Hepatic stellate cell (primary cell): ENCODE measurements at places on chromosomes 4 and X.

DNA sequence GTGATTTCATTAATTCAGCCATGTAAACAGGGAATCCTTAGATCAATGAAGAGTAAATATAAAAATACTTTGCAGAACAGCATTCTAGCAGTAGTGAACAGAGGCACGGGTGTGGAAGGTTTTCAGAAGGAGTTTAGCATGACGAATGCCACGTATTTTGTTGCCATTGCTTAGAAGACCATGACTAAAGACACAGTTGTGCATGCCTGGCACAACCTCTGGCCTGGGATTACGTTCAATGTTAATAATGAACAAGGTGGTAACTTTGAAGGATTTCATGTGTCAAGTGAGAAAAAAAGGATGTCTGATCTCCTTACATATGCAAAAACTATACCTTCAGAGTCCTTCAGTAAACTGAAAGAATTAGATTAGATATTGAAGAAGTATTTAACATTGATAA is 171.9 kb downstream of the MAGEB5 start:
- DNase-seq, result no peak

DNA sequence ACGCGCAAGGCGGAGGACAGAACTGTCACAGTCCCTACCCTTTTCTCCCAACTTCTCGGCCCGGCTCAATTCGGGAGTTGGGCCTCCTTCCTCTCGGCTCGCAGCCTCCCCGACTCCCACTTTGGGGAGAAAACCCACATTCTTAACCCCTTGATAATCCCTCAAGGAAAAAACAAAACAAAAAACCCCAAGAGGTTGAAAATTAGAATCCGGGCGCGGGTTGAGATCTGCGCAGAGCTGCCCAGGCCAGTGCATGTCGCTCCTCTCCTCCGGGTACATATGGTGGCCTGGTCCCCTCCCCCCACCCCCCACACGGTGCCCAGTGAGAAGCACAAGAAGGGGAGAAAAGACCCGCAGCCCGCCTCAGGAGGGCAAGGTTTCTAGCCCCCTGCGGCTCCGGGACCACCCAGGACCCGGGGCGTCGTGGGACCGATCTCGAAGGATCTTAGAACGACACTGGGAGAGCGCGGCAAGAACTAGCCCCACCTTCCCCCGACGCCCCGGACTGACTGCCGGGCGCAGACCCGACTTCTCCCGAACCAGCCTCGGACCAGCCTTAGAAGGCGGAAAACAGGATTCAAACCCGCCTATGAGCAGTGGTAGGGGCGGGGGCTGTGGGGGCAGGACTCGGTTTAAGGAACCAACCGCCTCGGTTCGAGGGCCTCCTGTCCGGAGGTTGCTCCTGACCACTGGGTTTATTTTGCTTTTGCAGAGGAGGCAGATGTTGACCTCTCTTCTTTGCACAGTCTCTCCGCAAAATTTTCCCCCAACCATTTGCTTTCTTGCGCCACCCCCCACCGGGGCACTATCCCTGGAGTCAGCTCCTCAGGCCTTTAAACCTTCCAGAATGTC is 2.5 kb upstream of the PDGFRA start:
- DNase-seq, result no peak

- no peak for DNase-seq
Measured at GRCh38 chrX:154021131-154021611, 1.5 kb upstream of the IRAK1 start.

DNA sequence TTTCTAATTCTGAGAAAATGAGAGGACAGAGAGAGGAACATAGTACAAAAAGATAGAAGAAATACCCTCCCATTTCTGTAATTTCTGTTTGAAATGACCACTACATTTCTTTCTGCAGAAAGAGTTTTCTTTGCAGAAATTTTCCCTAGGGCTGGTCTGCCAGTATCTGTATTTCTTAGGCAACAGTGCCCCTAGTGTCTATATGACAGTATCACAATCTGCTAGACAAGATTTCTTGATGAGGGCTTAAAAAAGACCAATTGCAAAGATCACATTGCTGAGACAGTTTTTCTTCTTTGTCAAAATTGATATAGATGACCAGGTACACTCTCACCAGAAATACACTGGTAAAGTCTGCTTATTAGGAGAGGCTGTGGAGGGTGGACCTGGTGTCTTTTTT is 81.0 kb upstream of the ZDHHC15 start:
- peak; percentile 16 for DNase-seq

DNA sequence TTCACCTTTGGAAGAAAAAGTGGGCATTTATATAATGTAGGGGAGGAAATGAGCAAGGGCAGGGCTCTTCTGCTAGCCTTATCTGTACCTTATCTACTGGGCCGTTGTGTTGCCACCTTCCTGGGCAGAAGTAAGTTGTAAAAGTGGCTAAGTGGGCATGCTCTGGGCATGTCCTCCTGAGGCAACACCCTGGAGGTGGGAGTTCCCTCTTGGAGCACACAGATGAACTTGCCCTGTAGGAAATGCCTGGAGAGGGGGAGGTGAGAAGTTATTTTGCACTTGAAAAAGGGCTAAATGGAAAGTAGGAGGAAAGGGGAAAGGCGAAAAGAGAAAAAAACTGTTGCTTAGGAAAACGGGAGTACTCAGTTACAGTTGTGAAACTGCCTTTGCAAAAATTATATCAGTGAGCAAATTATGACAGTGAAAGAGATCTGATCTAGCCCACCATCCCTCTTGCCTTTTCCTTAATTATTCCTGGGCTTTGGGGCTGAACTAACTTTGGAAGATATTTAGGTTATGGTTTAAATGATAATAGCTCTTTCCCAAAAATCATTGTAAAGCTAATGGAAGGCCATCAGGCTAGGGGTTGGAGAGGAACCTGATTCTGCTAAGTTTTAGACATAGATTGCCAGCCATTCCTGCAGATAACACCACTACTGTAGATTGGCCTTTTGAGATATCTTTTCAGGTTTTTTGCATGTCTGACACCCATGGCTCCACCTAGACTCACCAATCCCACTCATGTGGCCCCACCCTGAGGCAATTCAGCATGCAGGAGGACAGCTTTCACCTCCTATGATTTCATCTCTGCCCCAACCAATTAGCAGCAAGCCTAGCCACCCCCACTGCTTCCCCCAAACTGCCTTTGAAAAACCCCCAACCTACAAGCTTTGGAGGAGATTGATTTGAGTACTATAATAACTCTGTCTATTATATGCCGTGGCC is 20.5 kb upstream of the ZNF81 start:
- DNase-seq, result no peak

- DNase-seq, result no peak
Measured at GRCh38 chr4:125573786-125574185, 259.0 kb downstream of the FAT4 start.

DNA sequence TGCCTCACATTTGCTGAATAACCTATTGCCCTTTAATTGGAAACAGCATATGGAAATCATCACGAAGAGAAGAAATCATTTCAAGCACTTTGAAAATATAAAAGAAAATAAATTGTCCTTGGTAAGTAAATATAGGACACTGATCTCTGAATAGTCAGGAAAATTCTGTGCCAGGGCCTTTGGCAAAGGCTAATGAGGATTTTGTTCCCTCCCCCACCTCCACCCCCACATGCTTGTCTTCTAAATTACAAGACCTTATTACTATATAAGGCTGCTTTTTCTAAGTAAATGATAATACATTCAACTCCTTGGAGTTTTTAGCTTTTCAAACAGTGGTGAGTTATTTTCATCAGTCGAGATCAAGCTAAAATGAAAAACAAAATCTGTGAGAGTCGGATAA is 15.8 kb downstream of the SYNPO2 start:
- no peak for DNase-seq

GRCh38 chr4:184329659-184330400 is 112.2 kb upstream of the ENPP6 start:
- DNase-seq, result no peak

DNA sequence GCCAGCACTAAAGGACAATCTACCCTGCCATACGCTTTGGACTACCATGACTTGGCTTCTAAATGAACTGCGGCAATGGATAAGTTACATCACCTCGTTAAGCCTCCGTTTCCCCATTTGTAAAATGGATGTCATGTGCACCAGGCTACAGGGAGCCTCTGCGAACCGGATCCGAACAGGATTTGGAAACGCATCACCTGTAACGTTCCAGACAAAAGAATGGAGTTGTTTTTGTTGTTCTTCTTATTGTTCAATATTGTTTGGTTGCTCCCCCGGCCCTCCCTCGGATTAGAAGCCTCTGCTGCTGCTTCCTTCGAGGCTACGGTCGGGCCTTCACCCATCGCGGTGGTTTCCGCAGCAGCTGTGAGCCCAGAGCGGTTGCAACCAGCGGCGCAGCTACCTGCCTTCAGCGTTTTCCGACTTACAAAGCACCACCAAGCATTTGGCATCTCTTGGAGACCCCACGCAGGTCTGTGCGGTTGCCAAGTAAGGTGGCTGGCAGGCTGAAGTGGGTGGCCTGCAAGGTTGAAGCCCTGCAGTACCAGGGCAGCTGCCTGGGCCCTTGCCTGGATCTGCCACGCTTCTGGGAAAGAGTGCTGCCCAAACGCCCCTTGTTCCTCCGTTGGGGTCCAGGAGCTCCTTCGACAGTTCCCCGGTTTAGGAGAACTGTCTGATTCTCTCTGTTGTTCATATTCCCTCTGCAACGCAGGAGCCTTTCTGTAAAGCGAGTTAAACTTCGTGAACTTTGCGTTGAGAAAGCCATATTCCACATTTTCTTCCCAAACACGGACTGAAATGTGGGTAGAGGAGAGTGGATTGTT is 7.1 kb downstream of the NKX3-2 start:
- no peak for DNase-seq
